HT-29 (cell line): ENCODE measurements at places on chromosomes 4 and X.

DNA sequence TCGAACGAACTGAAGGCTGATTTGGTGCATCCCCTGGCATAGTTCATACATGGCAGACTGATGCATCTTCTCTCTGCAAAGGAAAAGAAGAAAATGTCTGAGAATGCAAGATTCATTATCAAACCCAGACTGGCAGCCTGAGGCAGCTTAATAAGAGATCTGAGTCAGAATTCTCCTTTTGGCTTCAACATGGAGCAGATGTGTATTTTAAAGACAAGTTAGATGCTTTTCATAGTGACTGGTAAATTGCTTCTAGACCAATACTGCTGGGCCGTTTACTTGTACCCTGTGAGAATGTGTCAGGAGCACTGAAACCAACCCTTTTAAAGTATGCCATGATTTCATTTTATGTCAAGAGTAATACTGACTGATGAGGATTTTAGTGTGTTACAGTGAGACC is 322.0 kb downstream of the NR3C2 start:
- no peak for DNase-seq

DNA sequence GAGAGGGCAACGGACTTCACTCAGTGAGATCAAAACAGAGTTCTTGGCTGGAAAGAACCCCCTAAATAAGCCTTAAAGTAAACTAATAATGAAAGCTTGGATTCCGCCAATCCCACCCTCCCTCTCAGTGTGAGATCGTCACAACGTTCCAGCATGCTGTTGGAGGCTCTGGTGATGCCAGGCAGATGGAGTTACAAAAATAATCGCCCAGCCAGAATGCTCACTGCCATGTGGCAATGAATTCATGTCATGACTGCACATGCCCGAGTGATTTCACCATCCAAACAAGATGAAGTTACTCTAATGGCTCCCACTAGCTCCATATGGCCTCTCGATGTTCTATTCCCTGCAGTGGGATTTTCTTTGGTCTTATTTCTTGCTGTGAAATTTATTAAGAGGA is 248.0 kb downstream of the SPATA18 start:
- DNase-seq = no peak

DNA sequence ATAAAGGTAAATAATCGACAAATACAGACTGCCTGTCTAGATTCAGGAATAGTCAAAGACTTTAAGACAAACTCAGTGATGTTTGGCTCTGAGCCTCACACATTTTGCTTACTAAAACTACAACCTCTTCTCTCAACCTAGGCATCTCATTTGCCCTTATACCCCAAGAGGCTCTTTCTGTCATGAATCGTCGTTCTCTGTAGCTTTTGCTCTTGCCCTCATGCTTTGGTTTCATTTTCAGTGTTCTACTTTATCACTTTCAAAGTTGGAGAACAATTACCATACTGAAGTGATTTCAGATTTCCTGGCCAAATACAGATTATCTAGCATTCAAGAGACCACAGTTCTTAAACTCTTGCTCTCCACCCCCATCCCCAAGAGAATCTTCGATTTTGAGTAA is 114.1 kb upstream of the RAP2C start:
- DNase-seq = no peak

DNA sequence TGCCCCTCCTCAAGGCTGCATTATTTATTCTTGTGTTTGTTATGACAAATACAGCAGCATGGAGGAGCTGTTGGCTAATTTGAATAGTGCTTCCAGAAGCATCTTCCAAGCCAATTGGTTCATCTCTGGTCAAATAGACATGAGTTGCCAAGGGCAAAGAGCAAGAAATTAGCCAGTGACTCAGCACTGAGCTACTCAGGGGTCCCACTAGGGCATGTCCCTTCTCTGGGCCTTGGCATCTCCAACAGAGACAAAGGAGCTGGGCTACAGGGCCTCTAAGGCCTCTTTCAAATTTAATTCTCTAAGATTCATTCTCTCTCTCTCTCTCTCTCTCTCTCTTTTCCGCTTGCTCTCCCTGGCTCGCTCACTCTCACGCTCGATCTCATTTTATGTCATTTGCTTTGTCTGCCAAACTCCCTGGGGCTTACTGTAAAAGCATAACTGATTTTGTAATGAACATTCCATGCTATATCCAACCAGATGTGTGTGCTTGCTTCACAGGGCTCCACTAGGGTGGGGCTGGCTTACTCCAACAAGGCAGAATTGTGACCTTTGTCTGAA is 86.7 kb upstream of the MAGEA4 start:
- DNase-seq = peak; percentile 54

- DNase-seq = peak; percentile 48
Observed at GRCh38 chrX:120380699-120381098, 18.8 kb downstream of the ATP1B4 start.
